Motor neuron (in vitro differentiated cells): ENCODE measurements at places on chromosomes 6 and 20. TPM values are rescaled to one million over a fixed set of nuclear protein-coding genes. Genes with fewer than 3 reads are reported as not detected.

COL21A1 gene
- total RNA-seq = 0.52 and 0.73 TPM in 2 replicates

ENPP1 gene
- total RNA-seq = 20.5 and 42.4 TPM in 2 replicates

SIRPA gene
- total RNA-seq = 2.1 and 2.5 TPM in 2 replicates

TNXB gene
- 1.8 and 7.5 TPM in 2 replicates for total RNA-seq

PLA2G7 gene
- 15.0 and 16.3 TPM in 2 replicates for total RNA-seq

ENPP4 gene
- 4.3 and 4.4 TPM in 2 replicates for total RNA-seq

HSPA12B gene
- total RNA-seq = 14.2 and 16.4 TPM in 2 replicates

MAFB gene
- 4.1 and 4.9 TPM in 2 replicates for total RNA-seq
